ENCODE measurements at places on chromosomes 5 and 9.

GRCh38 chr5:143613329-143613728 is 198.6 kb upstream of the HMHB1 start:
- DNase-seq, result no peak

GRCh38 chr9:122661416-122661815 is at the start of gene OR1L1:
Gene OR1L1 (plus strand): TSS chr9:122661716. CDS start chr9:122661716, 0 bp downstream.
- no peak for DNase-seq

- DNase-seq, result no peak
These were observed 18.3 kb downstream of the CSF1R start for GRCh38 chr5:150068071-150068470.

- DNase-seq, result peak; percentile 67
These were observed 31.4 kb downstream of the ANXA6 start for GRCh38 chr5:151126199-151126645.

GRCh38 chr5:120365656-120366446 is 98.2 kb upstream of the PRR16 start:
- no peak for DNase-seq

Data from KBM-7 (cell line).